ENCODE measurements at places on chromosomes 12 and 14.

- no peaks in the 10 kb centered on the region for H3K4me1 ChIP-seq
- no peak overlapping the region for H3K27ac ChIP-seq
- H3K36me3 ChIP-seq: peaks cover 67% of the 10 kb centered on the region
- no peak for DNase-seq
Measured at GRCh38 chr12:56326533-56326932, 7.3 kb downstream of the PAN2 start.

GRCh38 chr14:95520346-95520745, 3.9 kb upstream of the SYNE3 start:
- no peaks in the 10 kb centered on the region for H3K36me3 ChIP-seq
- no peak for DNase-seq
- no peaks in the 10 kb centered on the region for H3K27me3 ChIP-seq
- H3K4me1 ChIP-seq: peaks cover 59% of the 10 kb centered on the region
- no peak overlapping the region for H3K4me3 ChIP-seq

DNA sequence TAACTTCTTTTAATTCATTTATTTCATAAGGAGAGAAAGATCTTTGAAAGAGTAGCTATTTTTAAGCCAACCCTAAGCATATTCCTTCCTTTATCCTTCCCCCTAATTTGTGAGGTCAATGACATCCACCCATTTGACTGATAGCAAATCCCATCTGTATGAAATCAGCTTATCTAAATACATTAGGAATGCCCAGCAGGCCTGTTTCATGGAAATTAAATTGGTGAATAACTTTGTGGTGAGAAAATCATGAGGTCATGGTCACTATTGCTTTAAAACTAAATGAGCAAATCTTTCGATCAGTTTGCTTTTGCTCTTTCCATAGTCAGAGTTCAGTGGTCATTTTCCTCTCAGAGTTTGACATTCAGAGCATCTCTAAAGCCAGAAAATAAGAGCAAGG, 256.6 kb downstream of the CPNE8 start:
- no peaks in the 10 kb centered on the region for H3K36me3 ChIP-seq
- H3K4me3 ChIP-seq: no peak overlapping the region
- H3K27me3 ChIP-seq: no peaks in the 10 kb centered on the region
- no peak overlapping the region for H3K27ac ChIP-seq
- DNase-seq: no peak
- H3K4me1 ChIP-seq: no peaks in the 10 kb centered on the region

- H3K36me3 ChIP-seq: no peaks in the 10 kb centered on the region
- H3K4me3 ChIP-seq: no peak overlapping the region
- H3K27ac ChIP-seq: no peak overlapping the region
- DNase-seq: no peak
Measured at GRCh38 chr12:812950-813349, 60.6 kb downstream of the WNK1 start.

- no peaks in the 10 kb centered on the region for H3K36me3 ChIP-seq
- DNase-seq: no peak
- no peaks in the 10 kb centered on the region for H3K27me3 ChIP-seq
- H3K27ac ChIP-seq: no peak overlapping the region
- H3K4me3 ChIP-seq: no peak overlapping the region
Measured at GRCh38 chr12:96752211-96752610, 154.8 kb upstream of the NEDD1 start.

DNA sequence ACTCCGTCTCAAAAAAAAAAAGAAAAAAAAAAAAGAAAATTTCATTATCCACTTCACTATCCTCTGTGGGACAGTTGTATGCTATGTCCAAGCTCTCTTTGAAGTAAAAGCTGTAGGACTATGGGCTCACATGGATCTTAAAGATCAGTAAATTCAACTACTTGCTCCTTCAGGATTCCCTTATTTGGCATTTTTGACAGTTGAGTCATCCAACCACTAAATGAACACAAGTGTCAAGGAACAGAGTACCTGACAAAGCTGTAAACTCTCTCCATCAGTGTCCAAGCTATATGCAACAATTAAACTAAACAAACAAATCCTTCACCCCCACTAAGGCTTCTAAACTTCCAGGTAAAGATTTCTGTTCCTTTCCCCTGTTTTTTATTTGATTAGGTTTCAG, 177.0 kb downstream of the CEP128 start:
- no peak overlapping the region for H3K27ac ChIP-seq
- no peaks in the 10 kb centered on the region for H3K27me3 ChIP-seq
- no peak for DNase-seq
- H3K4me1 ChIP-seq: no peaks in the 10 kb centered on the region
- no peak overlapping the region for H3K4me3 ChIP-seq

DNA sequence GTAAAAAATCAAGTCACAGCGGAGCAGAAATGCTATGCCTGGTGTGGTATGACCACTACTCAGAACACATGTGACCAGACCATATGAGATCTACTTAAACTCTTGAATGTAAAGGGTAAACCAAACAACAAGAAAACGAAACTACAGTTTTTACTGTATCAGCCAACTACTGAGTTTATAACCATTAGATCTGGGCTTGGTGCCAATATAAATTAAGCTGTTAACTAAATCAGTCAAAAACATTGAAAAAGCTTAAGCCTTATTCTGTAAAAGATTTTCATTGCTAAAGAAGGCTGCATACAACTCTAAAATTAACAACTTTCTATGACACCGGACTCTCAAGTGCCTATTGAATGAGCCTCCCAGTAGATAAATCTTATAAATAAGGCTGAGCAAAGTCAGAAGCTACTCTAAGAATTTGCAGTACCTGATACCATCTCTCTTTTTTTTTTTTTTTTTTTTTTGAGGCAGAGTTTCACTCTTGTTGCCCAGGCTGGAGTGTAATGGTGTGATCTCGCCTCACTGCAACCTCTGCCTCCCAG, 35.4 kb downstream of the SPTLC2 start:
- no peaks in the 10 kb centered on the region for H3K4me1 ChIP-seq
- no peaks in the 10 kb centered on the region for H3K27me3 ChIP-seq

- no peak for DNase-seq
- H3K27ac ChIP-seq: no peak overlapping the region
- H3K4me1 ChIP-seq: no peaks in the 10 kb centered on the region
- H3K36me3 ChIP-seq: no peaks in the 10 kb centered on the region
Measured at GRCh38 chr12:10521555-10521954, 15.9 kb downstream of the EIF2S3B start.

GRCh38 chr14:74459289-74459946, 33.4 kb upstream of the SYNDIG1L start:
- no peaks in the 10 kb centered on the region for H3K4me1 ChIP-seq
- no peaks in the 10 kb centered on the region for H3K27me3 ChIP-seq
- no peak overlapping the region for H3K27ac ChIP-seq
- no peak for DNase-seq
- no peak overlapping the region for H3K4me3 ChIP-seq

DNA sequence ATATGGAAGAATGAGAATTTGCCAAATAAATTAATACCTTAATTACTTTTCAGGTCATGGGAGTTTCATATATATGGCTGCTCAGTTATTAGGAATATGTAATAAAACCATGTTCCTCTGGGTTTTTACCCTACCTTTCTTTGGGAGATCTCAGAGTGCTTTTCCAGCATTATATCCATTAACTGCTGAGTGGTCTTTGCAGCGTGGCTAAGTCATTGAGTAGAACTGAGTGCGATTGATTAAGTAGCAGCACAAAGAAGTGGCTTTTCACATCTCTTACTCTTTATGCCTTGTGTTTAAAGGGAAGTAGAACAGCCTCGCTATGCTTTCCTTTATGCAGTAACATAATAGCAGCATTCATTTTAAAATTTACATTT, 340.1 kb downstream of the SNAPC1 start:
- H3K4me3 ChIP-seq: no peak overlapping the region
- no peaks in the 10 kb centered on the region for H3K36me3 ChIP-seq
- H3K27me3 ChIP-seq: no peaks in the 10 kb centered on the region
- no peak for DNase-seq
- no peak overlapping the region for H3K27ac ChIP-seq

DNA sequence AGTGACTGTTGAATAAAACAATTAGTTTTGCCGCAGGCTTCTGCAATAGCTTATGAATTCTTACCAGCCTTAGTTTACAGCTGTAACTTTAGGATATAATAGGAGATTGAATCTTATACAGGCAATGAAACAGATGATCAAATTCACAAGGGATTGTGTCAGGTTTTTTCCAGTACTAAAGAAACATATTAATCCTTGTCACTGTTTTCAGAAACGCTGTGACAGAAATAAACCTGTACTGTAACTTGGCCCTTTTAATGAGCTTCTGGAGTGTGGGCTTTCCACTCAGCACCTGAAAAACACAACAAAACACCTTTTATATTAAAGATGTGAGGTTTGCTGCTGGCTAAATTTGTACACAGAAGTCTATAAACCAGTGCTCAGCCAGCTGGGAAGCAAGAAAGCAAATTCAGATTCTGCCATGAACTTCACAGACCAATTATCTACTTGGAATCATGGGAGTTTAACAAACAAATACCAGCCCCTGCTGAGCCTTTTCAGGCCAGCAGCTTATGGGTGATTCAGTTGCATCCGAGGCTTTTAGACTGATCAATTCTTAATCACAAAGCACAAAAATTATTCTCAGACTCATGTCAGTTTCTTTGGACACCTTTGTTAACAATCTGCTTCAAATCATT, 109.5 kb downstream of the FOXG1 start:
- no peak for DNase-seq
- H3K36me3 ChIP-seq: no peaks in the 10 kb centered on the region
- no peak overlapping the region for H3K4me3 ChIP-seq
- H3K4me1 ChIP-seq: no peaks in the 10 kb centered on the region

DNA sequence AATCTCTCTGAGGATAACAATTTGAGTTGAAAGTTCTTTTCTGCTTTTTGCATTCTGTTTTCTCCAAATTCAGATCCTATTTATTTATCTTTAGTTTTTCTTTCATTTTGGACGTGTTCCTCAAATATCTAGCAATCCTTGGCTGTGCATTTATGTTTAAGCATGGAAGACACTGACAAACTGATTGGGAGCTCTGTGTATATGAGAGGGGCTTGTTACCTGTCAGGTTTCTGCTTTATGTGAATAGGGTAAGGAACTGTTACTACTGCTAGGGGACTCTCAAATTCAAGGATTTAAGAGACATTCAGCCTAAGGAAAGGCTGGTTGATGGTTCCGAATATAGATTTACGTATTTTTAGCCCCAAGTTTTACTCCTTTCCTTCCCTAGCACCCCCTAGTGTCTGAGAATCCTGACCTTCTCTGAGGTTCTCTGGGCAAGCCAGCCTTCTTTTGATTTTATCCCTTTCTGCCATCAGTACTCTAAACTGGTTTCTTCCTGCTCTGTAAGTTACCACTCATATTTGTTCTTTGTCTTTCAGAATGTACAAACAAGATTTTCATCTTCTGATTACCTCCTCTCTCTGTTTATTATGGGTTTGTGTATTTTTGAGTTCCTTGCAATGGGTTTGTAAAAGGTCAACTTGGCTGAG, 30.5 kb downstream of the YLPM1 start:
- no peak overlapping the region for H3K4me3 ChIP-seq
- no peaks in the 10 kb centered on the region for H3K27me3 ChIP-seq
- DNase-seq: no peak
- H3K4me1 ChIP-seq: peaks cover 6% of the 10 kb centered on the region
- no peak overlapping the region for H3K27ac ChIP-seq

GRCh38 chr12:43425361-43425760, 126.6 kb downstream of the ADAMTS20 start:
- H3K4me3 ChIP-seq: no peak overlapping the region
- H3K36me3 ChIP-seq: no peaks in the 10 kb centered on the region
- H3K4me1 ChIP-seq: no peaks in the 10 kb centered on the region
- no peak overlapping the region for H3K27ac ChIP-seq

DNA sequence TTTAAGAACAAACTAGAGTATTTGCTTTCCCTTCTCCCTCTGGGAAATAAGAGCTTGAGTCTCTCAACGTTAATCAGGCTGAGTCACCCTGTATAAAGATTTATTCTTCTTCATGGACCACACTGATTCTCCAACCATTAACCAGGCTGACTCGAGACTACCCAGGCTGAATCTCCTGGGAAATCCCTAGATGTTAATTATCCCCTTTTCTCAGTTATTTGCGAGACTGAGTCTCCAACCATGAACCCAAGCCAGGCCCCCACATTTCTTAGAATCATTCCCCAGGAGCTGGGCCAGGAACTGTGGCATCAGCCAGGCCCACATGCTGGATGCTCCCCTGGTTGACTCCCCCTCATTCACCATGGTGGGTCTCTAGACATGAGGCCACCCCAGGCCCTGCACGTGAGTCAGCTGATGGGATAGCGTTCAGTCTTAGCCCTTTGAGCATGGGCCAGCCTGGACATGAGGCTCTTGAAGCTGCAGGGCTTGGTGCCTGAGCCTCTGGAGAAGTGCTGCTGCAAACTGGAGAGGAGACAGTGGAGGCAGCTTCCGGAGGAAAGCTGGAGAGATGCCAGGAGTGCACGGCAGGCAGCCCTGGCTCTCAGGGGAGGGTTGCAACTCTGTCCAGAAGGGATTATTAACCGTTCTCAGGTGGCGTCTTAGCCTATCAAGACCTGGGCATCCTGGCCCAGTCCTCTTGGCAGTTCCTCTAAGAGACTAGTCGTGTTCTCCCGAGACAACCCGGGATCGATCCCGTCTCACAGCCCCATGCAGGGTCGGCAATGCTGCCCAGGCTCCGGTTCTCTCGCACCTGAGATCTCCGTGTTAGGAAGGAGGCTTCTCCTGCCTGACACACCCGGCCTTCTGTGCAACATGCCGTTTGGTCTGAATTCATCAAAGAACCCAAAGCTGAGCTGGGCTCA, 296.6 kb downstream of the ADGRD1 start:
- H3K36me3 ChIP-seq: no peaks in the 10 kb centered on the region
- no peak for DNase-seq
- H3K27me3 ChIP-seq: no peaks in the 10 kb centered on the region
- no peaks in the 10 kb centered on the region for H3K4me1 ChIP-seq
- no peak overlapping the region for H3K27ac ChIP-seq
- H3K4me3 ChIP-seq: no peak overlapping the region

GRCh38 chr14:75393794-75394193, 34.0 kb upstream of the JDP2 start:
- H3K27me3 ChIP-seq: no peaks in the 10 kb centered on the region
- no peaks in the 10 kb centered on the region for H3K36me3 ChIP-seq
- DNase-seq: no peak

DNA sequence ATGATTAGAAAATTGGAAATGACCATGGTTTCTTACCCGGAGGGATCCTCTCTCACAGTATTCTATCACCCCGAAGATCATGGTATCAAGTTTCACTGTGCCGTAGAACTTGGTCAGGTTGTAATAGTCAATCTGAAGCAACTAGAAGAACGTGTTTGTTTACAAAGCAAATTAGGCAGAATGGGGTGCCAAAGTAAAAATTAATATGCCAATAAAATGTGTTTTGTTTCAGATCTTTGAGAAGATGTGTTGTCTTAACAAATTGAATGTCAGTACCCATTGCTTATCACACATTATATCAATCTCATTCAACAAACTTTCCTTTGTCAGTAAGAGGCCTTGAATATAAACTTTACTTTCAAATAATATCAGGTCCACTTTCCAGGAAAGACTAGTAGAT, 45.0 kb downstream of the GUCY2C start:
- peaks cover 2% of the 10 kb centered on the region for H3K4me1 ChIP-seq
- no peak for DNase-seq
- peak overlapping the region; percentile 41 for H3K27ac ChIP-seq
- H3K27me3 ChIP-seq: no peaks in the 10 kb centered on the region
- no peak overlapping the region for H3K4me3 ChIP-seq

All from ascending aorta (tissue), 2 donors.